ENCODE measurements at places on chromosomes 5 and 9.

DNA sequence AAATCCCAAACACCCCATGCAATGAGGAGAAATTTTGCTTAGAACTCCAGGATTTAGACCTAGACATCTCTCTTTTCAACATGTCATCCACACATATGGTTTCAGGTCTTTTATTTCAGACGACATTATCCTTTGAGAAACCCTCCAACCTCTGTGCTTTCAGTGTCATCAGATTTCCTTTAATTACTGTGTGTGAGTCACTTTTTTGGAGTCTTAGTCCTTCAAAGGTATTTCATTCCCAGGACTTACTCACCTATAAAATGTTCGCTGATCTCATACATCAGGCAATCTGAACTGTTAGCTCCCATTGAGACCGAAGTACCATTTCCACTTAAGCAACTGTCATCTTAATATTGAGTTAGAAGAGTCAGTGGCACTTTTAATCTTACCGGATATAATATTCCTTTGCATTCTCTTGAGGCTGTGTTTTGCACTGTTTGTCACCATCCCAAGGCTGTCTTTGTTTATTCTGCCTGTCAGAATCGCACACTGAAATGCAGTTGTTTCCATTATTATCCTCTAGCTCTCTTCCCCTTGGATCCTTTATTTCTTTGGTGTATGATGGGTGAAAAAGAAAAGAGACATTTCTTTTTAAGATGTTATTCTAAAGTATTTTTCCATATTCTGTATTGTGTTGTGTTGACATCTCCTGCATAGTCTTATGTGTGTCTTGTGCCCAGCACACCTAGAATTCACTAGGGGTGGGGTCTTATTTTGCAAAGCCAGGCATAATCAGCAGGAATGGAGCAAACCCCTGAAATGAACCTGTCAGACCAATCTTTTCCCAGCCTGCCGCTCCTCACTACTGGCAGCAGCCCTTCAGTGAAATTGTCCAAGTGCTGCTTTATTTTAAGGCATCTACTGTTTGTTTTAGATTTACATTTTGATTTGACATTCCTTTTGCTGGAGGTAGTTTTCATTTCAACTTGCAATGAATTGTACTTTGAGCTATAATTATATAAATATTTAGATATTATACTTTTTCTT lies 155.4 kb downstream of the PAM start:
- no peak for DNase-seq

DNA sequence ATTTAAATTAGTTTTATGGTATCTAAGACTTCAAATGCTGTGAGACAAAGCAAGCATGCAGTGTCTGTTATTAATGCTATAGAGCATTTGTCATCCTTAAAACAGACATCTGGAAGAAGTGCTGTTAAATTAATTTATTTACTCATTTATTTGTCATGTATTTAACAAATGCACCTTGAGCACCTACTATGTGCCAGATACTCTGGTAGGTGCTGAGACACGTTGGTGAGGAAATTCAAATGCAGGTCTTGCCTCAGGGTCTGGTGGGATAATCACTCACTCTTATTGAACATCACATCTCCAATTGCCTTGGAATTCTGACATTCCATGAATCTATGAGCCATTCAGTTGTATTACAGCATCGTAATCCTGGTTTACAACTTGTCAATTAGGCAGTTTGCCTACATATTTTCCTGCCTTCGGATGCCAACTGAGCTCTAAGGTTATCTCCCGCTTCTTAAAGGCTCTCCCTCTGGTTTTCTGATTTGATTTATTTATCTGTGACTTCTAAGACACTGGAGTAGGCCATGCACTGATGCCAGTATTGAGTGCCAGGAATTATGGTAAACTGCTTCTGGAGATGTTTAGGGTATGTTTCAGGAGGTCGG lies 56.0 kb upstream of the RPS23 start:
- DNase-seq, result no peak

GRCh38 chr9:109323771-109324170 lies 2.9 kb upstream of the EPB41L4B start:
- no peak for DNase-seq

- no peak for DNase-seq
Observed at GRCh38 chr9:18405240-18405639, 68.7 kb upstream of the ADAMTSL1 start.

DNA sequence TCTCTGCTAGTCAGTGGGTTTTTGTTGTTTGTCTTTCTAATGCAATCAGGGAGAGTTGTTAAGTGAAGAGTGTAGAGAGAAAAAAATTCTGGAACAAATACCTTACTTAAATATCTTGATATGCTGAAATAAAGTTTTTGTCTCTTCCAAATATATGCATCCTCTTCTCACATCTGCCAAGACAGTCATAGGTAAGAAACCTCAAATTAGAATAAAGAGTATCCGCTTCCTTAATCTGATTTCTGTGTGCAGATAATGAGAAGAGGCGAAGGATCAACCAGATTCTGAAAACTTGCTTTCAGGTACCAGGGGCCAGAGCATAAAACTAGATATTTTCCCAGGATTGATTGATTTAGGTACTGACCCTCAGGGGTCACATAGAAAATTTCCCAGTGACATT lies 11.3 kb upstream of the IL6ST start:
- no peak for DNase-seq

GRCh38 chr9:83106263-83106662 lies 43.3 kb upstream of the RASEF start:
- no peak for DNase-seq

- DNase-seq, result no peak
Observed at GRCh38 chr5:143279698-143280097, 123.8 kb downstream of the NR3C1 start.
